NCI-H2171 treated with DMSO at 0.1 percent for 48 hours (cell line): ENCODE measurements at places on chromosomes 1 and 21.

GRCh38 chr1:52674497-52675384 is 23.4 kb downstream of the COA7 start:
- DNase-seq = no peak

- no peak for DNase-seq
Observed at GRCh38 chr1:17045150-17045549, 8.7 kb downstream of the SDHB start.

GRCh38 chr1:188668083-188668482 is 1809.6 kb downstream of the BRINP3 start:
- no peak for DNase-seq

DNA sequence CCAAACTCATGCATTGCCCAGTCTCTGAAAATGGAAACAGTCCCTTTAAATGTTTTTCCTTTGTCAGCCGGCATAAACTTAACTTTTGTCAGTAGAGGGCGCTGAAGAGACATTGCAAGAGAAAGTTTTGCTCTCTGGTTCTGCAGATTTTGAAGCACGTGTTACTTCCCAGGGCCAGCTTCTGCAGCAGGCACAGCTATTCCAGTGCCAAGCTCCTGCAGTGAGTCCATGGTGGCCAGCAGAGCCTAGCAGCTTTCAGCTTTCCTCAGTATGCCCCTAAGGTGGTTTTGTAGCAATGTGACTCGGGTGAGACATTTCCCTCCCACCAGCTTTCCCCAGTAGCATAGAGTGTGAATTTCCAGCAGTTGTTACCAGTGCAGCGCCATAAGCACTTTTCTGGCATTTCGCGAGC is 2.6 kb upstream of the IFI44L start:
- peak; percentile 54 for DNase-seq

- DNase-seq = no peak
Observed at GRCh38 chr1:113423826-113424225, 33.5 kb downstream of the MAGI3 start.

GRCh38 chr1:159161719-159162026 is 9.7 kb upstream of the CADM3 start:
- no peak for DNase-seq

DNA sequence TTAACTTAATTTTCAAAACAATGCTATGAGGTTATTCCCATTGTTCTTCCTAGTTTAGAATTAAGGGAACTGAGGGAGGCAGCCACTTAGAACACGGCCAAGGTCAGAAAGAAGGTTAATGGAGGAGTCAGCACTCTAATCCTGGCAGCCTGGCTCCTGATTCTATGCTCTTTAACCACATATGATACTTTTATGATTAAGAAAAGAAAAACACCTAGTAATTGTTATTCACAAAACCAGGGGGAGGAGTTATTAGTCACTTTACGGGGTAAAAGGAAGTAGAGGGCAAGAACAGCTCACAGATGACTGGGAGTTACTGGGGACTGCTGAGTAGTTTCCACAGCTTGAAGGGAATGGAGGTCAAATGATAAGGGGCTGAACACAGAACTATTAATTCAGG is 38.6 kb downstream of the GADD45A start:
- DNase-seq = no peak

DNA sequence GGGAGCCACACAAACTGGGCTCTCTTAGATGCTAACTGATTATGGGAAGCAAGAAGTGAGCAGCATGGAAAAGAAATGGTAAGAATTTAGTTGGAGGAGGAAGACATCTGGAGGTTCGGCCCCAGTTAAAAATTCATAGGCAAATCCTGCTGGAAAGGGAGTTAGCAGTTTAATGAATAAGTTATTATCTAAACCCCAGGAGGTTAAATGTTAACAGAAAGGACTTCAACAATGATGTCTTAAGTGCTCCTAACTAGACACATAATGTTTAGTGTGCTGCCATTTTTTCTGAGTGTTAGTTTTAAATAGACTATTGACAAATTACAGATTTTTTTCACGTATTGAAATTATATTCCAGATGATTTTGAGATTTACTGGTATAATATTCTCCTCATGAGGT is 1265.3 kb upstream of the ADGRL2 start:
- DNase-seq = no peak

DNA sequence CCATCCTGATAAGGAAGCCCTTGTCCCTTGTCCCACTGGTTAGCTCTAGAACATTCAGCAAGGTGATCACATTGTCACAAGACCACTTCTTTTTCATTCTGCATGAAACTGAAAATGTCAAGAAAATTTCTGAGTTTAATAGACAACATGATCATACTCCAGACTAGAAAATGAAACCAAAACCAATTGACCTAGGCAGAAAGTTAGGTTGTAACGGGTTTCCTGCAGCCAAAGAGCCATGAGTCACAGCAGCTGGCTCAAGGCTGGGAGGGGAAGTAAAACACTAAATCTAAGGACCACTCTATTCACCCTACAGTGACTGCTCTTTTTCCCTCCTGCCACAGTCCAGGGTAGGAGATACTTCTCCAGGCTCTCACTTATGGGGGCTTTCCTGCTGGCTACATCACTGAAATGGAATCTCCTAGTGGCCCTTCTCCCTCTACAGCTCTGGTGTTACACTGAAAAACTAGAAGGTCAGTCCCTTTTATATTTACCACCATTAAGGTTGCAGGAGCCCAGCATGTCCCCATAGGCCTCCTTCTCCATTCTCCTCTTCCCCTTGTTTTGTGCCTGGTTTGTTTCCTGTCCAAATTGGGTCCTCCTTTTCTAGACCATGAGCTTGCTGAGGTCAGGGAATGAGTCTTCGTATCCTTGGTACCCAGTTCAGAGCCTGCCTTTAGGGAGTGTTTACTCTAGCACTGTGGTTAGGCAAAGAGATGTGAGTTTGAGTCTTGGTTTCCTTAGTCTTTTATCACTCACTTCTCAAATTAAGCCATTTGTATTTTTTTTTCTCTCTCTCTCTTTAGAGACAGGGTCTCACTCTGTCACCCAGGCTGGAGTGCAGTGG is 236.5 kb upstream of the JUN start:
- DNase-seq = no peak

DNA sequence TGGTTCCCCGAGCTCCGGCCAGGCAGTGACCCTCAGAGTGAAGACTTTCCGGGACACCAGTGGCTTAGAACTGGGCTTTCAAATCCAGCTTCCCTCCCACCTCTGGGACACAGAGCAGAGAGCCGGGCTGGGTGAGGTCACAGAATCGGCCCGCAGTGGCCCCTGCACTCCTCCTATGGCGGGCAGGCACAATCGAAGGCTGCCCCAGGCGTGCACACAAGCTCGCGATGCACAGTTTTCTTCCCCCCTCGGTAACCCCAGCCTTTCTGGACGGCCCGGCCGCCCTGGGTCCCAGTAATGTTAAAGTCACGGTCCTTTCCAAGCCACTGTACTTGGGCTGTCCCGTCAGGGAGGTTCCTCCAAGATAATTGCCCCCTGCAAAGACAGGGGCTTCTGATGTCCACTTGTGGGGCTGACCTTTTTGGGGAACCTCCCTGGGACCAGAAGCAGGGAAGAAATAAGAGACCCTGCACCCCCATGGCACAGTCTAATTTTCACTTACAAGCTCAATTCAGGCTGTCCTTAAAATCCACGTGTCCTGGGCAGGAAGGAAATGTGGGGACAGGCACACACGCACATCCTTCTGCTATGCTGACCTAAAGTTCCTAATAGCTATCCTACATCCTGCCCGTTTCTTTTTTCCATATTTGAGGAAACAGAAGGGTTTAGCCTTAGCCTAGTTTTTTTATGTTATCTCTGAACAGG is 13.7 kb downstream of the TFF3 start:
- DNase-seq = no peak

DNA sequence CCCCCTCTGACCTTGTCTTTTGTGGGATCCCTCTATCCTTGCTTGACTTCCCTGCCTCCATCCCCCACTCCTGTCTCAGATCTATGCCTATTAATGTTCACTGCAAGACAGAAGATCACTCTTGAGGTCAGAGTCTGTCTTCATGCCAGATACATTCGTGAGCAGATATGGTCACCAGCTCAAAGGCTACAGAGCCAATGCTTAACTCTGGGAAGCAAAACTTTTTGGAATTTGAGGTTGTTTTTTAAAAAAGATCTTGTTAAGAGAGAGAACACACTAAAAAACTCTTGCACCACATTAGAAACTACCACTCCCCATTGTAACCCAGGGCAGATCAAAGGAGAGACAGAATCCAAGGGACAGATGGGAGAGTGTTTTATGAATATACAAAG is 17.1 kb upstream of the A3GALT2 start:
- no peak for DNase-seq

GRCh38 chr1:198850196-198850595 is 211.4 kb downstream of the PTPRC start:
- no peak for DNase-seq

- no peak for DNase-seq
Observed at GRCh38 chr1:24990779-24991641, 60.9 kb upstream of the RUNX3 start.

- peak; percentile 52 for DNase-seq
Observed at GRCh38 chr1:66764994-66765578, 12.8 kb downstream of the DYNLT5 start.

DNA sequence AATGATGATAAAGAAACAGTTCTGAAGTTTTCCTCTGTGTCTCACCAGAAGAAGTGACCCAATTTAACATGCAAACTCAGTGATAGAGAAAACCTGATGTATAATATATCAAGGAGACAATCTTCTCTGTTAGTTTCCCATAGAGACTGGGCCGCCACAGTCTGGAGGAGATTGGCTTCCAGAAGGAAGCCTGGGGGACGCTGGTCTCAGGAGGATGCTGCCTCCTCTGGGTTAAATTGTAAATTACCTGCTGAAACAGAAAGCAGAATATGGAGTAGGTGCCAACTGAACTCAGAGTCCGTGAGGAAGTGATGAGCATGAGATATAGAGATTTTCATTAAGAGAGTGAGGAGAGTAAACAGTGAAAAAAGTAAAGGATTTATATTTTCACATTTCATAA is 15.8 kb downstream of the OR14I1 start:
- DNase-seq = no peak

- DNase-seq = peak; percentile 15
Observed at GRCh38 chr1:202276081-202276715, 65.5 kb downstream of the UBE2T start.

DNA sequence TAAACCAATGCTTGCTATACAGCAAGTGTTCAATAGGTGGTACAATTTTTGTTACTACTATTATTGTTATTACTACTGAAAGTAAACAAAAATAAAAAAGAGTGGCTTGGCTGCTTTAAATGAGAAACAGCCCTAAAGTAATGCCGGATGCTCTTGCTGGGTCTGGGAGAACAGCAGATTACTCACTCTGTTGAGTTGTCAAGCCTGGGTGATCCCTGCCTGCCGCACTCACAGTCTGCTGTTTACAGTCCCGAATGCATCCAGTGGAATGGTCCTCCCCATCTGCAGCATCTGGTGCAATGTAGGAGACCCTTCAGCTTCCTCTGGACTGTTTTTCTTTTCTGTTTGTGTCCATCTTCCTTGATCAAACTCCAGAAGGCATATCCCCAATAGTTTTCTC is 102.7 kb upstream of the IVNS1ABP start:
- DNase-seq = no peak

- DNase-seq = no peak
Observed at GRCh38 chr1:161982917-161983316, 40.8 kb downstream of the OLFML2B start.

GRCh38 chr1:81792184-81792583 is 8.6 kb upstream of the ADGRL2 start:
- no peak for DNase-seq
